ENCODE measurements at places on chromosomes 11 and 22. TPM values are rescaled to one million over a fixed set of nuclear protein-coding genes. Genes with fewer than 3 reads are reported as not detected.

The CABP4 gene
- total RNA-seq = 0.26 TPM

The MCAM gene
- total RNA-seq = 154 TPM

DNA sequence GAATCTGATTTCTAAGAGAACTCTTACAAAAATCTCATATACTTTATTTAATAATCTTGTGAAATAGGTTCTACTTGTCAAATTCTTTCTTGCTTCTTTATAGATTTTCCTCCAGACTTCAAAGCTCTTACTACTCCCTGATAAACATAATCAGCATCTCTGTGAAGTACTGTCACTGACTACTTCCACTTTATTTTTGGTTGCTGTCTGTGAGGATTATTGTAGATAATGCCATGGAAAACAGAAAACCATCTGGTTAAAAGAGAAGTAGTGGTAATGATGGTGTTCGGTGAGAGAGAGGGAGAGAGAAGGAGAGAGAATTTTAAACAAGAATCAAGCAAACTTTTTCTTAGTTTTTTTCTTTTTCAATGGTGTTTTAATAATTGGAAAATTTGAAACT lies 152.3 kb downstream of the TMEM135 start:
- no peak for DNase-seq

GRCh38 chr11:33195462-33196173 lies 34.3 kb upstream of the CSTF3 start:
- DNase-seq = no peak

DNA sequence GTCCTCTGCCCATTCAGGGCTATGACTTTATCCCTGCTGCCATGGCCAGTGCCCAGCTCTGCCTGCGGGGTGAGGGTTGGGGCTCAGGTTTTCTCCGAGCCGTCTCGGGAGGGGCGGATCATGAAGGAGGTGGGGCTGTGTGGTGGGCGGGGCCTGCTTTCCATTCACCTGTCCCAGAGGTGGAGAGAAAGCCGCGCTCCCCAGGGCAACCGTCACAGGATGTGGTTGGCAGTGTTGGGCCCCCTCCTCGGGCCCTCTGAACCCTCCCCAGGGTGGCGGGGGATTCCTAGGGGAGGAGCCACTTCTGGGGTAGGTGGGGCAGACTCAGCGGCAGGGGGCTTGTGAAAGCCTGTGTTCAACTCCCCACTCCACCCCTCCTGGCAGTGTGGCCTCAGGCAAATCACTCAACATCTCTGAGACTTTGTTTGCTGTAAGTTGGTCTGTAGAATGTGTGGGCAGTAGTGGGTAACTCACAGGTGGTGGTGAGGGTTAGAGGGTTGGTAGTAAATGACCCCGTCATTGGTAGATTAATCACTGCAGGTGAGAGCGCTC lies 50.3 kb downstream of the CD6 start:
- no peak for DNase-seq

GRCh38 chr11:21447871-21448270 lies 745.0 kb upstream of the ANO5 start:
- DNase-seq = no peak

DNA sequence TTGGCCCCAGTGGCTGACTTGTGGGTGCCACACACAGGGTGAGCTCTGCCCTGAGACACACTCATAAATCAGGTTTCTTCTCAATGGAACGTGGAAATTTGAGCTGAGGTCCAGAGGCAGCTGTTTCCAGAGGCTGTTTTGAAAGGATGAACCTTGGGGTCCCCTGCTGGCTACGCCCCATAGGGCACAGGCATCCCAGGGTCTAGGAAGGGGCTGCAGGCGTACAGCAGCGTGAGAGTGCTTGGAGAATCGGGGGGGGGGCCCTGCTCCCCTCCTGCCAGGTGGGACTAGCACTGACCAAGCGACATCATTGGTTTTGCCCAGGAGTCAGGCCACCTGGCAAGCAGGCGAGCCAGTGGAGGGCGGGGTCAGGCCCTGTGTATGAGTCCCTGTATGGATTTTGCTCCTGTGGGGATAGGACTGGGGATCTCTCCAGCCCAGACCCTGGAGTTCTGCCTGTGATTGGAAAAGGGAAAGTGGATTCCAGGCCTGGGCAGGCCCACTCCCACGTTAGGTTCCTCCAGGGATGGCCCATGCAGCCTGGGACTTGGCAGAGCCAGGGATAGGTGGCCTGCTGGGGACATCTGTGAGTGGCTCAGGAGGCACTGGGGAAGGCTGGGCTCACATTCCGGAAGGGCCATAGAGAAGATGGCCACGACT lies 61.0 kb downstream of the FBXO7 start:
- DNase-seq = no peak

DNA sequence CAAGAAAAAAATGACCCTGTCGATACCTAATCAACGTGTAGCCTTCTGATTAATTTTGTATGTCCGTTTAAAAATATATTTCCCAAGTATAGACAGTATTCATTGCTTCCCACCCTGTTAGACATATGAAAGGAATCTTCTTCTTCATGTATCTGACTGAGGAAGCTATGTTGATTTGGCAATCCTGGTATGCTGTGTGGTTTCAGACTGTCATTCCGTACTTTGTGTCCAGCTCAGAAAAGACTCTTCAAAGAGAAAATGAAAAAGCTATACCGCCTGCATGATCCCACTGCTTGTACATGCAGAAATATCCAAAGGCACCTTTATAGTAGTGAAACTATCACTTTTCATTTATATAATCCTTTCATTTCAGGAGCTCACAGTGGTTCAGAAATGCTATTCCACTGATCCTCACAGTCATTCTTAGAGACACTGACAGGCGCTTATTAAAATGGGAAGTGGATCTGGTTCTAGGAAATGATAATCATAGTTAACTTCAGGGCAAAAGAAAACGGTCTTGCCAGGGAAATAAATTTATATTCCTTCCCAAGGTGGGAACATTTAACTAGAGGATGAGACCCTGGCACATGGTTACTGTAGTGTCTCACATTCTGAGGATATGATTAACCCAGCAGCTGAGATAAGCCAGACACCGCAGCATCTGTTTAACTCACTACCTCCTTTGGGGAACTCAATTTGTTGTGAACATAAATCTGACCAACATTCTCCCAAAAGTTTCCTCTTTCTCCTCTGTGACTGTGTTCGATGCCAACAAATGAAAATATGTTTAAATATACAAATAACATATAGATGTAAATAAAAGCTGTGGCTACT lies 599.2 kb upstream of the LUZP2 start:
- no peak for DNase-seq

DNA sequence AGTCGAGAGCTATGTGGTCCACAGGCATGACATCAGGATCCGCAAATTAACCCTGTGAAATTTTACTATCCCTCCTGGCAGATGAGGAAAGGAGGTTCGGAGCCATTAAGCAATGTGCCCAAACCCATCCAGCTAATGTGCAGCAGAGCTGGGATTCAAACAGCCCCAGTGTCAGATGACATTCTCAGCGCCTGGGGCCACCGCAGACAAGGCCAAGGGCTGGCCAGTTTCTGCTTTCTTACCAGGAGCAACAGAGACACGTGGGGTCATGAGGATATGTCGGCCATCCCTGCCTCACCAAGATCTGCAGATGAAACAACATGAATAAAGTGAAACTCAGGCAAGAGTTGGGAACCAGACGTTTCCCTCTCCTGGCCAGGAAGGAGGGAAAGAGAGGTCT lies 110.2 kb downstream of the TENM4 start:
- no peak for DNase-seq

DNA sequence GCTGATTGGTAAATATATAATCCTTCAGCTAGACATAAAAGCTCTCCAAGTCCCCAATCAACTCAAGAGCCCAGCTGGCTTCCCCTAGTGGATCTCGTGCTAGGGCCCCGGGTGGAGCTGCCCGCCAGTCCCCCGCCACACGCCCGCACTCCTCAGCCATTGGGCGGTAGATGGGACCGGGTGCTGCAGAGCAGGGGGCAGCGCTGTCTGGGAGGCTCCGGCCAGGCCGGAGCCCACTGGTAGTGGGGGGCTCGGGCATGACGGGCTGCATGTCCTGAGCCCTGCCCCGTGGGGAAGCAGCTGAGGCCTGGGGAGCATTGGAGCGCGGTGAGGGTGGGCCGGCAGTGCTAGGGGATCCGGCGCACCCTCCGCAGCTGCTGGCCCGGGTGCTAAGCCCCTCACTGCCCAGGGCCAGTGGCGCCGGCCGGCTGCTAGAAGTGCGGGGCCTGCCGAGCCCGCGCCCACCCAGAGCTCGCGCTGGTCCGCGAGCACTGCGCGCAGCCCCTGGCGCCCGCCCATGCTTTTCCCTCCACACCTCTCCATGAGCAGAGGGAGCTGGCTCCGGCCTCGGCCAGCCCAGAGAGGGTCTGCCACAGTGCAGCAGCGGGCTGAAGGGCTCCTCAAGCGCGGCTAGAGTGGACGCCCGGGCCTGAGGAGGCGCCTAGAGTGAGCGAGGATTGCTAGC lies 1680.6 kb upstream of the RAG2 start:
- DNase-seq = no peak

DNA sequence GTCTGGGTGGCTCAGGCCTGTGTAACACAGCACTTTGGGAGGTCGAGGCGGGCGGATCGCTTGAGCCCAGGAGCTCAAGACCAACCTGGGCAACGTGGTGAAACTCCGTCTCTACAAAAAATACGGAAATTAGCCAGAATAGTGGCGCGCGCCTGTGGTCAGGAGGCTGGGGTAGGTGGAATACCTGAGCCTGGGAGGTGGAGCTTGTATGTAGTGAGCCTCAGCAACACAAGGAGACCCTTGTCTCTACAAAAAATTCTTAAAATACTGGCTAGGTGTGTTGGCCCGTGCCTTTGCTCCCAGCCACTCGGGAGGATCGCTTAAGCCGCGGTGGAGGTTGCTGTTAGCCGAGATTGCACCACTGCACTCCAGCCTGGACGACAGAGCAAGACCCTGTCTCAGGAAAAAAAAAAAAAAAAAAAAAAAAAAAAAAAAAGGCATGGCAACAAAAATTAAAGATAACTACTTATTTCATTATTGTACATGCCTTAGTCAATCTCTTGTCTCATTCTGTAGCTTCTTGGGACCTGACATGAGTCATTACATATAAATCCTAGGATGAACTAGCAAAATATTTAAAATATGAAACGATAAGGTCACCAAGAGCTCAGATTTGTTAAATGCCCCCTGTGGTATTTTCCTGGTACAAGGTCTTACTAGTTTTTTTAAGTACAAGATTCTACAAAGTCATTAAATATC lies 1.1 kb downstream of the TAF1D start:
- no peak for DNase-seq

GRCh38 chr11:76744186-76745043 lies 38.7 kb upstream of the TSKU start:
- DNase-seq = no peak

GRCh38 chr11:113736323-113736722 lies 30.2 kb upstream of the TMPRSS5 start:
- DNase-seq = no peak

- no peak for DNase-seq
These were observed 137.3 kb upstream of the RASSF10 start for GRCh38 chr11:12871788-12872321.

DNA sequence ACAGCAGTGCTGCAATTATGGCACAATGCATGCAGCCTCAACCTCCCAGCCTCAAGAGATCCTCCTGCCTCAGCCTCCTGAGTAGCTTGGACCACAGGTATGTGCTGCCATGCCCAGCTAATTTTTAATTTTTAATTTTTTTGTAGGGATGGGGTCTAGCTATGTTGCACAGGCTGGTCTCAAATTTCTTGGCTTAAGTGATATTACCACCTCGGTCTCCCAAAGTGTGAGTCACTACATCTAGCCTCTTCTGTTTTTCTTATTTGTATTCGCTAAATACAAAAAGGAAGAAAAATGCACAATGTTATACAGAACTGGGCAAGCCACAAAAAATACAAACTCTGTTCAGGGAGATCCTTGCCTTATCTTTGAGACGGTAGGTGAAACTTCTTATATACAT lies 62.1 kb downstream of the DDI1 start:
- DNase-seq = no peak

DNA sequence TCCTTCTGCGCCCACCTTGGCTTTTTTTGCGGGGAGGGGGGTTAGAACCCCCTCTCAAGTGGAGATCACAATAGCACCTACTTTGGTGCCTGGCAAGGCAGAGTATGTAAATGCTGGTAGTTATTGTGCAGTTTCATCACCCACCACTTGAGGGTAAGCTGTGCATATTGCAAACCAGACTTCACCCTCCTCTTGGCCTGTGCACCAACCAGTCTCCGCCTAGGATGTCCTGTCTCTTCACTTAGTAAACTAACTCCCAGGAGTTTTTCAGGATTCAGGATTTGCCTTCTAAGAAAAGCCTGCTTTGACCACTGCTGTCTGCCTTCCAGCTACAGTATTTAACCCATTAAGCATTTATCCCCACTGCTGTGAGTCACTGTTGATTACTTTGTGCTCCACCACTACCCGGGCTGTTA lies 2.0 kb upstream of the UBXN1 start:
- no peak for DNase-seq

- no peak for DNase-seq
These were observed 4.7 kb downstream of the UCP3 start for GRCh38 chr11:74004046-74004695.

GRCh38 chr11:59574932-59575502 lies 40.6 kb downstream of the OSBP start:
- DNase-seq = no peak

DNA sequence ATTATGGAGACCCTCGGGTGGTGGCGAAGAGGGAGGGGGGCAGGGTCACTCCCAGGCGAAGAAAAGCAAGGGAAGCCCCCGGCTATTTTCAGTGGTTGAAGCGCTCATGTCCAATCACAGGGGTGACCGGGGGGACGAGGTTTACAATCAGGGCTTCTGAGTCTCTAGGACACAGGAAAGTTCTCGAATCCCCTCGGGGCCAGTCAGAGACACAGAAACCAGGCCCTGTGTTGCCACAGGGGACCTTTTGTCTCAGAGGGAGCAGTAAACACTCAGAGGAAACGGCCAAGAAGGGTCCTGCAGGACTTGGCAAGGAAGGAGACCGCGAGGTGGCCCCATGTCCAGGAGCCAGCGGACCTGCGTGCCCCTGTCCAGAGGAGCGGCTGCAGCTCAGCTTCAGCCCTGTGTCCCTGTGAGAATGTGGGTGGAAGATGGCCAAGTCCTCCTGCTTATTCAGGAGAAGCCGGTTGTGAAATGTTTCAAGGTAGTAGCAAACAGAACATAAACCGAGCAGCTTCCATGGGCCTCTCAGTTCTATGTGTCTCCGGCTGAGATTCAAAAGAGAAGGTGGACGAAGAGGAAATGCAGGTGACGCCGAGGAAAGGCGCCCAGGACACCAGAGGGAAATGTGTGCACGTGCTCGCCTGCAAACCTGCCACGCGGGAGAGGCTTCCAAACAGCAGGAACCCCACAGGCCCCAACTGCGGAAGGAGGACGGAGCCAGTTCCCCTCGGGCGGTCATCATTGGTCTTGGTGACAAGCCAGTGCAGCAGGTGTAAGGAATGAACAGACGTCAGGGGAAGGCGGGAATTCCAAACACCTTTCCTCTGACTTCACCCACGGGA lies 357.6 kb downstream of the BRD1 start:
- no peak for DNase-seq

Data from urinary bladder (tissue), 4 donors.